ENCODE measurements at places on chromosomes 5 and 9.
A peak's percentile ranks its signal among the peaks of the same experiment; 100 is the strongest.

GRCh38 chr9:128927731-128928411 lies 7.1 kb downstream of the PHYHD1 start:
- no peak for DNase-seq

DNA sequence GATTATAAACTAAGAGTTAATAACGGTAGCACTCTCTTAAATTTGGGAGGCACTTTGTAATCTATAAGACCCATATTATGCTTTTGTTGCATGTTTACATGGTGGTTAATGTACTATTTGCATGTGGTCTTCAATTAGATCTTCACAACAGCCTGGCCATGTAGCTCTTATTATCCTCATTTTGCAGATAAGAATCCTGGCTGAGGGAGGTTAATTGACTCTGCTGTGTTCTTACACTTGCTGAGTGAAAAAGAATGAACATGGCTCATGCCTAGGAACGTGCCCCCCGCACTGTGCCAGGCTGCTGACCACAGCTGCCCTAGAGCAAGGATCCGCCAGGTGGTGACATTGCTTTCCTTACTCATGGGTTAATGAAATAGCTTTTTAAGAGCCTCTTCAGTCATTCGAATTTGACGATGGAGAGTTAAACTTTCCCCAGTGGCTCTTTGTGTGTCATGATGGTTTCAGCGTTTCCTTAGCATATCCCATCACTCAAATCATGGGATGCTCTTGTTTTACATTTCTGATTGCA lies 97.9 kb downstream of the CDH6 start:
- no peak for DNase-seq

DNA sequence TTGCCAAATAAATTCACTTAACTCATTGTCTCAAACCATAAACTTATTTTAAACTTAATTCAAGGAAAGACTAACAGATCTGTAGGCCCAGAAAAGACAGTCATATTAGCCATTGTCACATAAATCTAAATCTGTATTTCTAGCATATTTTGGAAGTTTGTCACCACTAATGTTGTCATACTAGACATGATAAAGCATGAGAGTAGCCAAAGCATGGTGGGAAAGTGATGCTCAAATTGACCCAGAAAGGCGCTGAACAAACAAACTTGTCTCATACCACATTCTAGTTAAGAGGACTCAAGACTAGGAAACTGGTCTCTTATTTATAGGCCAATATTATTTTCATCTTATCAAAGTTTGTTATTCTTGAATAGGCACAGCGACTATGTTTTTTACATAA lies 99.4 kb downstream of the VCAN start:
- DNase-seq = no peak

DNA sequence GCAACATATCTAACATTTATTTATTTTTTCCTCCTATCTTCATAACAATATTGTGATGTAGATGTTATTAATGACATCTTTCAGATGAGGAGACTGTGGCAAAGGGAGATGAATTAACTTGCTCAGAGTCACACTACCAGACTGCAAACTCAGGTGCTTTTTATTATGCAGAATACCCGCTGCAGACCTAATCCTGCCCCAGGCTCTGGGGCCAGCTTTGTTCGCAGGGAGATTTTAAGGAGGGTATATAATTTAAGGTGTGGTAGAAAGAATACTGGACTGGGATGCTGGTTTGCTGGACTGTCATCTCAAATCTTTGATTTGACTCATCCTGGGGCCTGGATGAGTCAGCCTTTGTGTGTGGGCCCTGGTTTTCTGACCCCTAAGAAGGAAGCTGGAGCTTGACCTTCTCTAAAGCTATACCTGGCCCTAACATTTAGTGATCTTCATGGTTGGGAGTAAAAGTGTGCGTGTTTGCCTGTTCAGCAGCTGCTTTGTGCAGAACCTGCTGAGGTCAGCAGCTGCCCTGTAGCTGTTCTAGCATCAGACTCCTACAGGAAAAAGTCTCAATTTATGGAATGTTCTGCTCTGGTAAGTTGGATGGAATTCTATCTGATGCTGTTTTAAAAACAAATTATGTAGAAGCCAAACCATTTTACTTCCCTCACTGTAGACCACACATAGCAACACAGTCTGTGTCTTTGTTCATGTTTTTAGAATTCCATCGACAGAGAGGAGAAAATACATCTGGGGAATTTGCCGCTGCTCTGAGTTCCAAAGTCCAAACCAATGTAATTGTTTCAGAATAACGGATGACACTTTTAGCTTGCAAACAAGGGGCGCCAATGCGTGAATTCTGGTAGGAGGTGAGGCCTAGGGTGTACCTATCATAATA lies 4.5 kb downstream of the SLC36A1 start:
- DNase-seq = no peak

DNA sequence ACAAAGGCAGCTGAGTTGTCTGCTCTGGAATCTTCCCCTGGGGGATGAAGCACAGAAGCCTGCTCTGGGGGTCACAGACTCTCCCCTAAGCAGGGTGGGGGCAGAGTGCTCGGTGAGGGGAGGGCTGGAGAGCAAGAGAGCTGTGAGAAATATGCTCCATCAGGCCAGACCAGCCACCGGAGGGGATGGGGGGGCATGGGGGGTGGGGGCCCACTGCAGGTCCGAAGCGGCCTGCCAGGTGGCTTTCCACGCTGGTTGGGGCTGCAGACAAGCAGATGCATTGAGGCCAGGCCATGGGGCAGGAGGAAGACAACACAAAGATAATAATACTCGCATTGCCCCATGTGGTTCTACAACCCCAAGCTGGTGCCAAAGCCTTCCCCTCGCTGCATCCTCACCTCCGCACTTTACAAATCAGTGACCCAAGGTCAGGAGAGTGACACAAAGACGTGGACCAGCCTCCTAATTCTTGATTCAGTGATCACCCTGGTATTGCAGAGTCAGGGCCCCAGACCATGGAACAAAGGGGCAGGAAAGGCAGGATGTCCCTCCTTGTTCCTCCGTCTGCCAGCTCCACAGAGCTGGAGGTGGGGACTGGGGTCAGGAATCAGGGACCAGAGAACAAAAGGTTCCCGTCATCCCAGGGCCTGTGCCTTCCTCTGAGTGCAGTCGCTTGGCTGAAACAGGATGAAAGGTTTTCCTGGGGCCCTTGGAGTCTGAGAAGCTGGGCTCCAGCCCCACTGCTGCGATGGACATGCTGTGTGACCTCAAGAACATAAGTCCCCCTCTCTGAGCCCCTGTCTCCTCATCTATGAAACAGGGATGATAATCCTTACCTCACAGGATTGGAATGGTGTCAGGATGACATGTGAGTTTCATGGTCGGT lies 37.2 kb upstream of the GABRP start:
- DNase-seq = no peak

GRCh38 chr9:5543875-5544702 lies 33.8 kb downstream of the PDCD1LG2 start:
- DNase-seq = no peak

DNA sequence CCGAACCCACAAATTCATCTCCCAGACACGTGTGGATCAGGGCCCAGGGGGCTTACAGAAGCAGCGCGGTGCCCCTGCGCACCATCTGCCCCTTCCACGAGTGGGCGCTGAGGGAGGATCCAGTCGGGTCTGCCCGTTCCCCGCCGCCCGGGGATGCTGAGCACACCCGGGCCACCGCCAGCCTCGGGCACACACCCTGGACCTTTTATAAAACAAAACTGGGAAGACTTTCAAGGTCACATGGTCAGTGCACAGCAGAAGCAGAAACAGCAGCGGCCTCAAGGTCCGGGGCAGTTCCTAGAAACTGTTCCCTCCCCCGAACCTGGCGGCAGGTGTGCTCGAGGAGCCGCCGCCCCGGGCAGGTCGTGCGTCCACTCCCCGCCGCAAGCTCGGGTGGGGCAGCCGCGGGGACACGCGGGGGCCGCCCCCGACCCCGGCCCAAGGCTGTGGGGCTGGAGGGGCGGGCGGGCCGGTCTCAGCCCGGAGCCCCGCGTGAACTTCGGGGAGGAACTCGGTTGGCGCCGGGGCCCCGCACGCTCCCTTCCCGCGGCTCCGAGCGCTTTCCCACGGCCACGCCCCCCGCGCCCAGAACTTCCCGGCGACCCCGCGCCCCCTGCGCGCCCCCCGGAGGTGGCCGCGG lies 633 bp upstream of the PPP1R26 start:
- no peak for DNase-seq

GRCh38 chr5:178778919-178779318 lies 48.5 kb upstream of the ZNF354A start:
- no peak for DNase-seq

DNA sequence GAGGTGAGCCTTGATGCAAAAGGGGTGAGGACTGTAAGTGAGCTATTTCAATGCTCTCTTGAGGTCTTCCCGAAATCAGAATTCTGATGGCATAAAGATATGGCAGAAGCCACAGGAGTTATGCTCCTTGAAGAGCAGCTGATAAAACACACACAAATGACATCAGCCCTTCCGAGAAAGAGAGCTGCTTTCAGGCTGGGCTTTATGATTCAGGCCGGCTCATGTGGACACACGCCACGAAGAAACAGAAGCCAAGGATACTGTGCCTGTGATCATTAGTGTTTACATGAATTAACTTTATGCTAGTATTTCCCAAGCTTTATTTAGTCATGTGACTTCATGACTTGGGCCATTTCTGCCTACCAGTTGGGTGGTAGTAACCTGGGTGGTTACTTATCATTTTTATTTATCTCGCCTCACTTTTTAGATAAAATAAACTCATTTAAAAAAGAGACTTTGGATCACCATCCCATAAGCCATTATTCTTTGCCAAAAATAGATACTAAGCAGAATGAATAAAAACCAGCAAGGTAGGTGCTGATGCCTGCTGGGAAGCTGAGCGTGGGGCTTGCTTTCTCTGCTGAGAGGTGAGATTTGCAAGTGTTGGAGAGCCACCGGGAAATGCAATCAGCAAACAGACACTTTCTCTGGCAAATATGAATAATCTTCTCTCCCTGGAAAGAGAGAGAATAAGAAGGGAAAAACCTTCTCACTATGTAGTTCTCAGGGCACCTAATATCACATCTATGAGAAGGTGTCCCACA lies 73.0 kb upstream of the SLC25A51 start:
- peak; percentile 25 for DNase-seq

DNA sequence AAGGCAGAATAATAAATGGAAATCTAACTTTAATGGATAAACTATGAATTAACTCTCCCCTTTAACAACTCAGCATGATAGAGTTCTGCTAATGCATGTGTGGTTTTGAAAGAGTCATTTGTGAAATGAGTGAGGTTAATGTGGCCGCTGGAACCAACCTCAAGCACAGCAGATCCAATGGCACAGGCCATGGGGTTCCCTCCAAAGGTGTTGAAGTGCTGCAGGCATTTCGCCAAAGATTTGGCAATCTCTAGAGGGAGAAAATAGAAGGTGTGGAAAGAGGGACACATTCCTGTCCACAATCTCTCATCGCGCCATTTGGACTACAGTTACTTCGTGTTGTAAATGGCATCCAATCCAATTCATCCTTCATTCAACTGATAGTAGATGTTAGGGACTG lies 35.0 kb downstream of the AGXT2 start:
- no peak for DNase-seq

DNA sequence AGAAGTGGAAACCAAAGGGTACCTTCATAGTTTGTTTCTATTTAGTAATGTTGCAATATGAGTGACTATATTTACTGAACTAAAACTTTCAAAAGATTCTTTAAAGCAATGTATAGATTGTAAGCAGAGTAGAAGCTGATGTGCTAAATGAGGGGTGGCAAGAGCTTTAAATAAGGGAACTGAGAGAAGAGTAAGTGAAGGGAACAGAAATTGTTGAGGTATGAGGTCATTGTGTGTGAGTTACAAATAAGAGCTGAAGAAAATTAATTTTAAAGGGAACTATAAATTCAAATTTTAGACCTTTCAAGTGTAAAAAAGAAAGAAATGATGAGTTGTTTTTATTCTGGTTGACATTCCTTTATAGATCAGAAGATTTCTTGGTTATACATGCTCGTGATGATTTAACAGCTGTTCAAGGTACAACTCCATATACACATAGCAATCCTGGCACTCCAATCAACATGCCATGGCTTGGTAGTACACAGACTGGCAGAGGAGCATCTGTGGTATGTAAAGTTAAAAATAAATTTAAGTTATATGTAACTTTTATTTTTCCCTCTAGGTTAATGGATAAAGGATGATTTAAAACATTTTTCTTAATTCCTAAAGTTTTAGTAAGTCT lies 135.1 kb upstream of the TNFAIP8 start:
- no peak for DNase-seq

All from NCI-H446 treated with DMSO at 0.1 percent for 48 hours (cell line).